CD8-positive, alpha-beta memory T cell (primary cell): ENCODE measurements at places on chromosomes 7 and 10.

DNA sequence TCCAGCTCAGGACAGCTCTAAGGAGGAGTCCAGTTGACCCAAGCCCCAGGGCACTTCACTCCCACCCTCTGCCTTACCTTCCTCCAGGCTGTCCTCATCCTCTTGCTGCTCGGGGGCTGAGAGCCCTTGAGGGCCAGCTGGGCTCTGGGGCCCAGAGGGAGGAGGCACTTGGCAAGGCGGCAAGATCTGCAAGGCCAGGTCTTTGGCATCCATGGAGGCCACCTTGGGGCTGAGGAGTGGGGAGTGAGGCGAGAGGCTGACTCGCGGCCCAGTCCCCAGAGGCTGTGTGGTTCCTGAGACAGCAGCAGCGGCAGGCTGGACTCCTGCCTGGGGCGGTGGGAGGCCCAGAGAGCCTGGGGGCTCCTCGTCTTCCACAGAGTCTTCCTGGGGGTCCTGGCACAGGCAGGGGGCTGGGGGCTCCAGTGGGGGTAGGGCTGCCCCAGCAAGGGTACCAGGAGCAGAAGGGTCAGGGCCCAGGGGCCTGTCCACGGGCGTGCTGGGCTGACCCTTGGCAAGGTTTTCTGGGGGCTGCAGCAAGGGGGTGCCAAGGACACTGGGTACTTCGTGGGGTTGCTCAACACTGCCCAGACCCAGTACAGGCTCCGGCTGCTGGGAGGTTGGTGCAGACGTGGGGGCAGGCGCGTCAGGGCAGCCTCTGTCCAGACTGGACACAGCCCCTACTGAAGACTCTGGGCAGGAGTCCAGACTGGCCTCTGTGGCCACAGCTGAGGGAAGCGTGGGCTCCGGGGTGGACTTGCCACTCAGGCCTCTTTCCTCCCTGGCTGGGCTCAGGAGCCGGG is 6.5 kb downstream of the NACAD start:
- no peak for DNase-seq

DNA sequence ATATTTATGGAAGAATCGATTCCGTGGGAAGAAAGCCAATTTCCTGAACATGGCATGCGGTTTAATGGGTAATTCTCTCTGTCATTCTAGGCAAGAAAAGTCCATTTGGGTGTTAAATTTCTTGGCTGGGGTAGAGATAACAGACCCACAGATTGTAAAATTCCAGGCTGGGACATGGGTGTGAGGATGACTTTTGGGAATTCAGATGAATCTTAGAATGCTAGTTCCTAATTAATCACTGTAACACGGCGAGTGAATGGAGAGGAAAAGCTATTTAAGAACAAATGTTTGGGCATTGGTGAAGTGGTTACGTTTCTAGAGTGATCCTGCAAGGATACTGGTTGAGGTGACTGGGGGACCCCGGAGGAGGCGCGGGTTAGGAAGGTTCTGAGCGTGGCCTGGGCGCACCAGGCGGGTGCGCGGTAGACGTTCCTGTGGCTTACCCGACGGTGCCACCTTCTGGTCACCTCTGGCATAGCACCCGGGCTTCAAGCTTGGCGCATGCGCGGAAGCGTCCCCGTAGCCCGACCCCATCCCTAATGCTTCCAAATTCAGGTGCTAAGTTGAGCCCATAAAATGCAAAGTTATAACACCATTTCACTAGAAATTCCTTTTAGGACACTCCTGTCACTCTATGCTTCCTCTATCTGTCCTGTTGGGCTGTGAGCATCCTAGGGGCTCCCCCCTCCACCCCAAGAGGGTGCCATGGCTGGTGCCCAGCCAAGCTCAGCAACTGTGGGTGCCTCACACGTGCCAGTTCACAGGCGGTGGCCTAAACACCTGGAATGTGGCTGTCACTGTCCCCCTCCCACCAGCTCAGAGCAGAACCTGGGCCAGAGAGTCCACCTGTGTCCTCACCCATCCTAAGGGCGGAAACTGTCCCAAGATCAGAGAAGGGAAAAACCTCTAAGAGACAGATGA is 104.4 kb downstream of the PTPRE start:
- peak; percentile 88 for DNase-seq

GRCh38 chr7:98133181-98133580 is 26.5 kb downstream of the LMTK2 start:
- DNase-seq = peak; percentile 52

DNA sequence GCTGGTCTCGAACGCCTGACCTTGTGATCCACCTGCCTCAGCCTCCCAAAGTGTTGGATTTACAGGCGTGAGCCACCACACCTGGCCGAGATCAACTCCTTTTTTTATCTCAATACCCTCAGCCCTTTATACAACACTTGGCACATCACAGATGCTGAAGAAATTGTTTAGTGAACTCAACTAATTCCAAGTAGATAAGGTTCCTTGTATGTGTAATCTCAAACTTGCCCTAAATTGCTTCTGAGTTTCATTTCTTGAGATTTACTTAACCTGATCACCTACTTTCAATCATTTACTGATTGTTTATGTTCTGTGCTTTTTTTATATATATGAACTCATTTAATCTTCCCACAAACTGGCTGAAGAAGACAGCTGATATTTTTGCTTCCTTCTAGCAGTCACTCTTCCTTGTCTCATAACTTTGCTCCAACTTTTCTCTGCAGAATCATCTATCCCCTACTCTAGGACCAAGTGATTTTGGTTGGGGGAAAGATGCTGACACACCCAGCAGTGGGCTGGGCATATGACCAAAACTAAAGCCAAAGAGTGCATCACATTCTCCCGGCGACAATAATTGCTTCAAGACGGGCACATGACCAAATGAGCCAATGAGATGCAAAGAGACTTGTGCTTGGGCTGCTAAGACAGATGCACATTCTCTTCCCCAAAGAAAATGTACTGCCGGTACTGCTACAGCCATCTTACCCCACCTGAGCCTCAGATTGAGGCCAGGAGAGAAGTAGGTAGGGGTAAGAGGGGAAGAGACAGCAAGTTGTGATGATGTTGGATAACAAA is 40.3 kb upstream of the ARID5B start:
- DNase-seq = no peak

GRCh38 chr10:123878666-123879303 is 12.8 kb downstream of the CPXM2 start:
- DNase-seq = no peak

DNA sequence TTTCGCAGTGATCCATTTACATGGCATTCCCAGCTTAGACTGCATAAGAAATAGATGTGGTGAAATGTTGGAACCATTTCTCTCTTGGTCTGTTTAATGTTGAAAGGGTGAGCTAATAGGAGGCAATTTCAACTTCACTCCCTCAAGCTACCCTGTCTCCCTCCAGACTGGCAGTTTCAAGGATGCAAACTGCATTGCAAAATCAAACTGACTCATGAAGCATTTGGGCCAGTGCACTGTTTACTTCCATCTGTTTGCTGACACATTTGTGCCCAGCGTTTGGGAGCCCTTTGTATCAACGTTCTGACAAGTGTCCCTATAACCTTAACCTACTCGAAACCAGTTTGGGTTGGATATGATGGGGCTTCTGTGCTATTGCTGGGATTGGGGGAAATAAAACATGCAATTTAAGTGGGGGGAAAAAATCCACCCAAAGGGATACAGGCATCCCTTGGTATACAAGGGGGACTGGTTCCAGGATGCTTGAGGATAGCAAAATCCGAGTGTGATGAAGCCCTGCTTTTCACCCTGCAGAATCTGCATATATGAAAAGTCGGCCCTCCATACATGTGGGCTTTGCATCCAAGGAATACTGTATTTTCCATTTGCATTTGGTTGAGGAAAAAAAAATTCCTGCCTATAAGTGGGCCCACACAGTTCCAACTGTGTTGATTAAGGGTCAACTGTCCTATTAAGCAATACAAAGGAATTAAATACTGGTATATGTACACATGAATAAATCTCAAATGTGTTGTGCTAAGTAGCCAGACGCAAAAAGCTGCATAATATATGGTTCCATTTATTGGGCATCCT is 15.6 kb downstream of the RHEB start:
- no peak for DNase-seq

- no peak for DNase-seq
Measured at GRCh38 chr10:125868372-125868975, 12.6 kb downstream of the DHX32 start.

DNA sequence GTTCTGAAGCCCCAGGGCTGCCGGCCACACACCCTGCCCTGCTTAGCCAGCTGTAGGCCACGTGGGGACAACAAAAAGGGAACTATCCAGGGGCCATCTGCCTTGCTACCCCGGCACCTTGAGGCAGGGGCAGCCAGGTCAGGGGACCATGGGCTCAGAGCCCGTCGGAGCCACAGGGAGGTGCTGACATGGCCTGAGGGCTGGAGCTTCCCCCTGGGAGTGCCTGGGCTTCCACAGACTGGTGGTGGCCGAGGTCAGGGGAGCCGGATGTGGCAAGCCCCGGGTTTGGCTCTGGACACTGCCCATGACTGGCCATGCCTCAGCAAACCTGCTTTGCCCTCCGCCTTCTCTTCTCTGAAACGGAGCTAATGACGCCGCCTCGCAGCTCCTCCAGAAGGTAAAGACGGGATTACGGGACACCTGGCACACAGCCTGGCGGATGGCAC is 178.5 kb downstream of the EBF3 start:
- no peak for DNase-seq

GRCh38 chr10:93126483-93127052 is 52.9 kb downstream of the CYP26A1 start:
- no peak for DNase-seq

DNA sequence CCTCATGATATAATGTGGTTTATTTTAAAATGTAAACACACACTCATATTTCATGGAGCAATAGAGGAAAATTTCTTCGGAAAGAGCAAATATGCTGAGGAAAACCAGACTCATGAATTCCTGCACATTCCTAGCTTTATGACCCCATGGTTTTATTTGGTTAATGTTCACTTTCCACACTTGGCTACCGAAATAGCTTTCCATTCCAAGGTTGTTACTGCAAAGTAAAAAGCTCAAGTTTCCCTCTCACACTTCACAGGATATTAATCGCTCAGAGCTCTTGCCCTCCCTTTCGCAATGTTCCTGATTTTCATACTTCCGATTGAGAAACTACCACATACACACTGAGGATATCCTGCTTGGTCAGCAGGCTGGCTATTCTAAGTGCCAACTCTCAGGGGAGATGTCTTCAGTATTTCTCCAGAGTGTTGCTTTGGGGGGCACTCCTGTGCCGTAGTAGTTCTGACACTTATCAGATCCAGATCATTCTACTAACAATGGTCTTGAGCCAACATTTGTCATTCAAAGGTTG is 77.5 kb upstream of the STEAP1B start:
- DNase-seq = no peak

DNA sequence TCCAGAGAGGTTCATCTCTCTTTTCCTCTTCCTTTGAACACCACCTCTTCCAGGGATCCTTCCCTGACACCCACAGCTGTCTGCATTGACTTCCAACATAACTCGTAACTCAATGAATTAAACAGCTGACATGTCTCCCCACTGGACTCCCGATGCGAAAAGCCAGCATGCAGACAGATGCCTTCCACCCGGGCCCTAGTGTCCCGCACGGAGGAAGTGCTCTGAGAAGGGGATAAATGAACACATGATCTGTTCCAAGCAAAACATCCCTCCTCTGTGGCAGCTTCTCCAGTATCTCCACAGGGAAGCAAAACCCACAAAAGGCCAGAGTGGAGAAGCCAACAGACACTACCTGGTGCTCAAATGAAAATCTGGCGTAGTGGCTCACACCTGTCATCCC is 28.3 kb downstream of the OGDHL start:
- no peak for DNase-seq

- DNase-seq = no peak
Measured at GRCh38 chr10:77070346-77070745, 567.3 kb downstream of the KCNMA1 start.

DNA sequence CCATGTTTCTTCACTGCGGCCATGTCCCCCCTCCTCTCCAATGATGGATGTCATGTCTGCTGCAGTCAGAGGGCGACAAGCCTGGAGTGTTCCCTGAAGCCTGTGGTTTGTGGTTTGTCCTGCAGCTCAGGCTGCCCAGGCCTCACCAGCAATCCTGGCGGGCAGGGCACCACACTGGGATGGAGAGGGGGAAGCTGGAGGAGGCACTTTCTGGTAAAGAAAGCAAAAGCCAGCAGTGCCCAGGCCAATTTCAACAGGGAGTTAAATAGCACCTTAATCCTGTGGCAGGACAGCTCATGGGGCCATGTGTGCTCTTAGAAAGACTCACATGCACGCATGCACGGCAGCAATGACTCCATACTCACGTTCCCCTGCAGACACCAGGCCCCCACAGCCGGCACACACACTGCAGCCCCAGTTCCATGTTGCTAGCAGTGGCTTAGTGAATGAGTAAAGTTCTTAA is 158.3 kb downstream of the EGFR start:
- no peak for DNase-seq

DNA sequence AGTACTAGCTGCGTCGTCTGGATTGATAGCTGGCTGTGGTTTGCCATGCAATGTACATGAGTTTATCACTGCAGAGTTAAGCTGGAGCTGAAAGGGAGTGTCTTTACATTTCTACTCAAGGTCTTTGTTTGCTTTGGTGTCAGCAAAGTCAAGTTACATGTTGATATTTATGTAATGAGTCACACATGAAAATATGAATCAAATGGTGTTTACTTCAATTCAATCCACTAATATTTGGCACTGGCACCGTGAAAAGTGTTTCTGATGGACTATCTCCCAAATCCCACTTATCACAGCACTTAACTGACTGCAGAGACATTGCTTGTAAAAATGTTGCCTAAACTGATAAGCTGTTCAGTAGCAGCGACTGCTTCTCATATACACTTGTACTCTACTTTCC is 395.9 kb downstream of the TFEC start:
- DNase-seq = no peak

- DNase-seq = no peak
Measured at GRCh38 chr10:132062641-132063390, 2.9 kb upstream of the JAKMIP3 start.

DNA sequence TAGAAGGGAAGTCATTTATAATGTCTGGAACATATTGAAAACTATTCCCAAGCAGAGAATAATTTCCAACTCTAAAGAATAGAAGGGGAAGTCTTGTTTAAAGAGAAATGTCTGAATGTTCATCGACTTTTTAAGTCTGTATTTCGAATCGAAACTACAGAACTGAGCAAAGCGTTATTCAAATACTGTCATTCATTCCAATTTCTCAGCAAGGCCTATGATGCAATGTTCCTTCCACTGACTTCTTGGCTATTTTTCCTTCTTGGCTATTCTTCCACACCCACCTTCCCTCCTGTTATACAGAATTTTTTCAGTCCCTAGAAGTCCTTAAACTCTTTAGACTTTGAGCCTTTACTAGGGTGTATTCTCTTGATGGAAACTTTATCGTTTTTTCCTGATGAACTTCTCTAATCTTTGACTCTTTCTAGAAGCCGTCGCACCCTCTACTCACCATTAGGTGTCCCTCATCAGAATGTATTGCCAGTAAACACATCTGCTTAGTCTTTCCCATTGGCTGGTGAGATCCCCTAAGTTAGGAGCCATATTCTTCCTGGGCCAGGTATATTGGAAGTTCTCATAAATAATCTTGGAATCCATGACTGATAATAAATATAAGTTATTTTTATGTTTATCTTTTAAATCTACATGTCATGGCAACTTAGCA is 235.7 kb upstream of the CCDC6 start:
- no peak for DNase-seq

GRCh38 chr10:117656385-117657367 is 114.1 kb downstream of the EMX2 start:
- no peak for DNase-seq

GRCh38 chr7:44796034-44796503 is 412 bp upstream of the PPIA start:
- no peak for DNase-seq
